SK-N-SH (cell line): ENCODE measurements at places on chromosomes 1 and 21. TPM values are rescaled to one million over a fixed set of nuclear protein-coding genes. Genes with fewer than 3 reads are reported as not detected.

TFF1 gene
- polyA plus RNA-seq = not detected in 2 replicates

CELA3B gene
- not detected in 2 replicates for polyA plus RNA-seq

SELL gene
- 0.52 and 0.58 TPM in 2 replicates for polyA plus RNA-seq

ARMH1 gene
- polyA plus RNA-seq = 6.6 and 10.5 TPM in 2 replicates

TTC34 gene
- 0.16 TPM in 2 replicates for polyA plus RNA-seq

ICOSLG gene
- 0.43 and 0.52 TPM in 2 replicates for polyA plus RNA-seq

NES gene
- polyA plus RNA-seq = 12.6 and 15.8 TPM in 2 replicates

LDLRAD1 gene
- polyA plus RNA-seq = not detected in 2 replicates

FYB2 gene
- polyA plus RNA-seq = not detected in 2 replicates

GPR25 gene
- polyA plus RNA-seq = not detected in 2 replicates

GPR153 gene
- 5.2 and 6.6 TPM in 2 replicates for polyA plus RNA-seq

ARHGAP30 gene
- 0.05 TPM in 1 of 2 replicates, not detected in the other for polyA plus RNA-seq

RHOU gene
- polyA plus RNA-seq = 0.36 and 0.44 TPM in 2 replicates

C1orf56 gene
- 3.0 and 5.5 TPM in 2 replicates for polyA plus RNA-seq

CFAP141 gene
- polyA plus RNA-seq = not detected in 2 replicates

C1orf141 gene
- not detected in 2 replicates for polyA plus RNA-seq

TMEM125 gene
- not detected in 2 replicates for polyA plus RNA-seq

C1QTNF12 gene
- 0.59 TPM in 1 of 2 replicates, not detected in the other for polyA plus RNA-seq

HAO2 gene
- polyA plus RNA-seq = not detected in 2 replicates

LIPI gene
- polyA plus RNA-seq = not detected in 2 replicates

WNT4 gene
- 0.03 and 0.08 TPM in 2 replicates for polyA plus RNA-seq

S100A1 gene
- 0.18 TPM in 1 of 2 replicates, not detected in the other for polyA plus RNA-seq

TEDDM1 gene
- not detected in 2 replicates for polyA plus RNA-seq

LEPR gene
- polyA plus RNA-seq = 2.3 and 3.2 TPM in 2 replicates

MROH9 gene
- polyA plus RNA-seq = 0.24 and 0.26 TPM in 2 replicates

SPATA17 gene
- polyA plus RNA-seq = 0.81 and 1.2 TPM in 2 replicates

ANGPTL3 gene
- not detected in 2 replicates for polyA plus RNA-seq

SPATA21 gene
- 0.10 TPM in 1 of 2 replicates, not detected in the other for polyA plus RNA-seq

KRTAP10-10 gene
- polyA plus RNA-seq = not detected in 2 replicates

C8B gene
- not detected in 2 replicates for polyA plus RNA-seq

CHD5 gene
- polyA plus RNA-seq = 0.26 and 0.62 TPM in 2 replicates

IFI44 gene
- polyA plus RNA-seq = 6.5 and 8.7 TPM in 2 replicates

OR6P1 gene
- polyA plus RNA-seq = not detected in 2 replicates

TMCC2 gene
- polyA plus RNA-seq = 5.3 and 6.0 TPM in 2 replicates

ZSWIM5 gene
- 0.07 and 0.21 TPM in 2 replicates for polyA plus RNA-seq

SH2D2A gene
- polyA plus RNA-seq = not detected in 2 replicates

WDR64 gene
- polyA plus RNA-seq = not detected in 2 replicates

KIFAP3 gene
- polyA plus RNA-seq = 10.7 and 12.3 TPM in 2 replicates

ZBTB37 gene
- 0.89 and 1.2 TPM in 2 replicates for polyA plus RNA-seq

NBPF20 gene
- 2.0 and 2.2 TPM in 2 replicates for polyA plus RNA-seq

COL24A1 gene
- not detected in 2 replicates for polyA plus RNA-seq

S100A2 gene
- polyA plus RNA-seq = 27.3 and 31.4 TPM in 2 replicates
